Uterine smooth muscle cell (primary cell): ENCODE measurements at places on chromosomes 12 and 14. TPM values are rescaled to one million over a fixed set of nuclear protein-coding genes. Genes with fewer than 3 reads are reported as not detected.

Gene PZP
- total RNA-seq: not detected in 2 replicates

Gene P2RX2
- not detected in 2 replicates for total RNA-seq

Gene CCDC175
- not detected in 2 replicates for total RNA-seq

Gene SOAT2
- 0.33 TPM in 1 of 2 replicates, not detected in the other for total RNA-seq

Gene GPR68
- total RNA-seq: 1.2 and 1.9 TPM in 2 replicates

Gene TC2N
- total RNA-seq: 0.77 and 1.4 TPM in 2 replicates

Gene HOXC13
- total RNA-seq: not detected in 2 replicates

Gene C1RL
- total RNA-seq: 17.4 and 30.1 TPM in 2 replicates

Gene LBHD2
- total RNA-seq: not detected in 2 replicates

Gene FOXM1
- 5.7 and 14.3 TPM in 2 replicates for total RNA-seq

Gene PDE3A
- total RNA-seq: 1.4 and 1.7 TPM in 2 replicates

Gene CLECL1
- not detected in 2 replicates for total RNA-seq

Gene IFNG-AS1
- total RNA-seq: not detected in 2 replicates

Gene MAP3K9
- total RNA-seq: 1.4 and 3.5 TPM in 2 replicates

Gene SLC41A2
- 19.8 and 23.0 TPM in 2 replicates for total RNA-seq

Gene GSC
- total RNA-seq: 0.22 TPM in 1 of 2 replicates, not detected in the other

Gene TOX4
- total RNA-seq: 22.7 and 34.0 TPM in 2 replicates

Gene PRKAB1
- total RNA-seq: 14.5 and 16.0 TPM in 2 replicates

Gene MMP19
- total RNA-seq: 2.7 and 5.2 TPM in 2 replicates

Gene TRPV4
- total RNA-seq: 0.66 and 2.2 TPM in 2 replicates

Gene KIF26A
- total RNA-seq: 1.3 and 1.5 TPM in 2 replicates

Gene CIT
- 16.4 and 52.7 TPM in 2 replicates for total RNA-seq

Gene LTBR
- total RNA-seq: 31.2 and 56.7 TPM in 2 replicates

Gene AKAP6
- total RNA-seq: 10.6 and 26.6 TPM in 2 replicates

Gene CACNA1C
- total RNA-seq: 3.1 and 4.1 TPM in 2 replicates

Gene DPPA3
- not detected in 2 replicates for total RNA-seq

Gene TCP11L2
- total RNA-seq: 17.9 and 42.9 TPM in 2 replicates

Gene PMCH
- total RNA-seq: not detected in 2 replicates

Gene DIO3
- 0.37 TPM in 1 of 2 replicates, not detected in the other for total RNA-seq

Gene MYF6
- total RNA-seq: 0.11 TPM in 1 of 2 replicates, not detected in the other

Gene TMPRSS12
- total RNA-seq: not detected in 2 replicates

Gene CLEC14A
- 1.00 and 2.4 TPM in 2 replicates for total RNA-seq

Gene WSB2
- total RNA-seq: 149 and 193 TPM in 2 replicates

Gene KCNJ8
- total RNA-seq: 9.6 and 15.5 TPM in 2 replicates

Gene SYCP3
- total RNA-seq: under 0.01 and 0.11 TPM in 2 replicates
